ENCODE measurements at places on chromosomes 6 and 20.

- DNase-seq, result peak; percentile 16
These were observed 1.5 kb downstream of the SIGLEC1 start for GRCh38 chr20:3710703-3711483.

- DNase-seq, result no peak
These were observed 24.6 kb upstream of the GTSF1L start for GRCh38 chr20:43751167-43752050.

- no peak for DNase-seq
These were observed 381.6 kb downstream of the GJA1 start for GRCh38 chr6:121816906-121817540.

- peak; percentile 55 for DNase-seq
These were observed 868 bp upstream of the SLC2A4RG start for GRCh38 chr20:63738687-63739129.

GRCh38 chr6:162974685-162975084, 246.9 kb downstream of the PACRG start:
- DNase-seq, result no peak

DNA sequence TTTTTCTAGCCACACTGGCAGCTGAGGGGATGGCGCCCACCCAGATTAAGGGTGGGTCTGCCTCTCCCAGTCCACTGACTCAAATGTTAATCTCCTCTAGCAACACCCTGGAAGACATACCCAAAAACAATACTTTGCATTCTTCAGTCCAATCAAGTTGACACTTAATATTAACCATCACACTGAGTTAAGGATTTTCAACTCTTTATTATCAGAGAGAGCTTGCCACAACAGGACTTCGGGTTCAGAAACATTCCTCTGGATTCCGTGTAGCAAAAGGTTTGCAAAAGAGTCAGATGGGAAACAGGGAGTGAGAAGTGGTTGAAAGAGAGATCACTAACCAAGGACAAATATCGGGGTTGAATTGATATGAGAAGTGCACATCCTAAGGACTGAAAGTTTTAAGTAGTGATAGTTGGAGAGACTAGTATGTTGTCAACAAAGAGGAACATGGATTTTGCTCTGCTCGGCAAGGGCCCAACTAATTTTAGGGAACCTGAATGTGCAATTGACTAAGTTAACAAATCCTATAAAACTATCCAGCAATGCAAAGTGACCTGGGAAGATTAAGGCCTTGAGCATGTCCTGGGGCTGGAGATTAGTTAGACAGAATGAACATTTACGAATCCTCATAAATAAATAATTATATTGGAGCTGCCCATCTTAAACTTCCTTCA, 137.0 kb upstream of the TENT5A start:
- DNase-seq, result no peak

DNA sequence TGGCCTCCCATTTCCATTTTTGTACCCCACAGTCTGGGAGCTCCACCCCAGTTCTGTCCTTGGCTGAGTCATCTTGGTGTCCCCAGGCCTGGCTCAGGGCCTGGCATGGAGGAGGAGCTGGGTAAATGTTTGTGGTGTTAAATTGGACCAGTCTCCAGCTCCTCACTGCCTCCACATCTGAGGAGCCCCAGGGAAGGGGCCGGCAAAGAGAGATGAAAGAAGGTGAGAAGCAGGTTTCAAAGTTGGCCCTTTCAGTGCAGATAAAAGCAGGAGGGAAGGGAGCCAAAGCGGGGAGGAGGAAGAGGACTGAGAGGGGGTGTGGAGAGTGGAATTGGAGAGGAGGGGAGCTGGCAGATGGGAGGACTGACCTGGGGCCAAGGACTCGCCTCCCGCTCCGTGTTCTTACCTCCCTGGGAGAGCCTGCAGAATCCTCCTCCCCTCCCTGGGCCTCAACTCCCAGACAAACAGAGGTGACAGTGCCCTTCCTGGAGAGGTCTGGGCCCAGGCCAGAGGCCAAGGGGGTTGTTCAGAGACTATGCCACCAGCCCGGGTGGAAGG, 89.0 kb downstream of the CD40 start:
- DNase-seq, result peak; percentile 72

- peak; percentile 55 for DNase-seq
These were observed at the start of gene SNX9 for GRCh38 chr6:157823001-157823527. TSS of gene SNX9 (plus strand) at chr6:157823246. CDS start at chr6:157823435, 189 bp downstream.

DNA sequence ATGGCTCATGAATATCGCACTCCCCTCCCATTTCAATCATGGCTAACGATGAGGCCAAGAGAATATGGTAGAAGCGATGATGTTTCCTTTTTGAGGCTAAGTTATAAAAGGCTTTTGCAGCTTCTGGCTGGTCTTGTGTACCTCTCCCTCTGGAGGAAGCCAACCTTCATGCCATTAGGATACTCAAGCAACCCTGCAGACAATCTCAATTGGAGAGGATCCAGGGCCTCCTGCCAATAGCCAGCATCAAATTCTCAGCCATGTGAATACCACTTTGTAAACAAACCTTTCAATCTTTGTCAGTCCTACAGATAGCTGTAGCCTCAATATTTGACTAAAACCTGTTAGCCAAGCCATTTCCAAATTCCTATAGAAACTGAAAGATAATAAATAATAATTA, 738.4 kb downstream of the KIF16B start:
- peak; percentile 39 for DNase-seq

GRCh38 chr6:145241039-145241438, 494.3 kb downstream of the EPM2A start:
- no peak for DNase-seq

GRCh38 chr20:58209652-58210397, 18.6 kb downstream of the ANKRD60 start:
- peak; percentile 80 for DNase-seq
